ENCODE measurements at places on chromosomes 2 and 18.
A peak's percentile ranks its signal among the peaks of the same experiment; 100 is the strongest.

- no peak for DNase-seq
These were observed 253.8 kb downstream of the AFF3 start for GRCh38 chr2:99888617-99889016.

DNA sequence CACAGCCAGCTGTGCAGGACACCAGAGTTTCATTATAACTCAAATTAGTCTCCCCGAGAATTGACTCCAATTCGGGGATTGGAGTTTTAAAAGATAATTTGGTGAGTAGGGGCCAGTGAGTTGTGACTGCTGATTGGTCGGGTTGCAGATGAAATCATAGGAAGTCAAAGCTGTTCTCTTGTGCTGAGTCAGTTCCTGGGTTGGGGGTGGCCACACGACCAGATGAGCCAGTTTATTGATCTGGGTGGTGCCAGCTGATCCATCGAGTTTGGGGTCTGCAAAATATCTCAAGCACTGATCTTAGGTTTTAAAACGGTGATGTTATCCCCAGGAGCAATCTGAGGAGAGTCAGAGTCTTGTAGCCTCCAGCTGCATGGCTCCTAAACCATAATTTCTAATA, 82.7 kb upstream of the SLC66A3 start:
- no peak for DNase-seq

GRCh38 chr2:155546721-155547555, 785.6 kb downstream of the NR4A2 start:
- DNase-seq: no peak

GRCh38 chr2:51031021-51031780, 731 bp downstream of the NRXN1 start:
- DNase-seq: no peak

GRCh38 chr2:41610501-41611190, 437.2 kb upstream of the PKDCC start:
- peak; percentile 4 for DNase-seq

- no peak for DNase-seq
These were observed 174.7 kb downstream of the EIPR1 start for GRCh38 chr2:3202926-3203325.

DNA sequence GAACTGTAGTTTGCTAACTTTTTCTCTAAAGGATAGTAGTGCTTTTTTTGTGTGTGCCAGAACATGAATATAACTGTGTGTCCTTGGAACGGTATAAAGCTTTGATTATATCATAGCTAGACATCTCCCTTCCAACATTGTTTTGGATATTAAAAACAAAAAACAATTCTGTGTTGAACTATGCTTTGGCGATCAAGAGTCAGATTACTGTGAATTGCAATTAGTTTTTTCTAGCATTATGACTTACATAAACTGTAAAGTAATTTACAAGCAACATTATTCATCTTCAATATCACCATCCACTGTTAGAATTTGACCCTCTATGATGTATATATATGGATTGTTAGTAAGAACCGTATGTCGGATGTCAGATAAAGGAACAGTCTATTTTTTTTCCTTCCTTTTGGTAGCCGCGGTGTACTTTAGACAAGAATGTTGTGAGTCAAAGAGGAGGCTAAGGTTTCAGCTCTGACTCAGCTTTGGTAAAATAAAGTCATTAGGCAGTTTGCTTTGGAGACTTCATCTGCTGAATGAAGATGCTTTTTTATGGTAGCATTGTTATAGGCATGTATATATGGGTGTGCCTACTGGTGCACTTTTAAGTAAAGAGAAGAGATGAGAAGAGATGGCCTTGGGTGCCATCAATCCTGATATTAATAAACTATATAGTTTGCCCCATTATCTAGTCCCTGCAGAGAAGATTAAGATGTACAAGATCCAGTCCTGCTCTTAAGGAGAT, 76.4 kb downstream of the LTBP1 start:
- peak; percentile 46 for DNase-seq

DNA sequence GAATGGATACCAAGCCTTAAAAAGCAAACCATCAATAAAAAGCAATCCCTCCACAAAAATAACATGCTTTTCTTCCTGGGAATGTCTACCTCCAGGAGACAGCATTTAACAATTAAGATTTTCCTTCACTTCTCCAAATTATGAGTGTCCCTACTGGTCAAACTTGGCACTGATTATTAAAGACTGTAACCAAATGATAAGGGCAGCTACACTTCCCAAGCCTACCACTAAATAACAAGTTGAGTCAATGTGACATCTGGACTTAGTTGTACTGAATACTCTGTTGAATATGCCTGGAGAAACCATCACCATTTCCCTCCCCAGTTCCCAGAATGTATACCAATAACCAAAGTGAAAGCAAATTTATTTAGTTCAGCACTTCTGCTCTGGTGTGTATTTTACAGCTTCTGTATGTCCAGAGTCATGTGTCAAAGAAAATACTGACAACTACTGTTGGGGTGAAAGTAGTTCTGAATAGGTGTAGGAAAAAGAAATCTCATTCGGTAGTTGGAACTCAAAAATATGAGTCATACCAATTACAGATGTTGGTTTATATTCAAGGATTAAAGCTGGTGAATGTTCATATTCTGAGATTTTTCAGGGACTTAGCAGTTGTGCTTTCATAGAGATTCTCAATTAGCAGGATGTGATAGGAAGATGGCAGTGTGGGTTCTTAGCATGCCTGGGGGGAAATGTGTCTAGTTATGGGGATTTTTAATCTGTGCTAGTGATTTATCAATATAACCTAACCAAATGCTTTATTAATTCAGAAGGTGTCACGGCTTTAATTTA, 1291.6 kb upstream of the GYPC start:
- no peak for DNase-seq

- DNase-seq: no peak
These were observed 231.2 kb downstream of the AGAP1 start for GRCh38 chr2:235725016-235725489.

GRCh38 chr2:152061383-152061782, 37.5 kb downstream of the CACNB4 start:
- no peak for DNase-seq

DNA sequence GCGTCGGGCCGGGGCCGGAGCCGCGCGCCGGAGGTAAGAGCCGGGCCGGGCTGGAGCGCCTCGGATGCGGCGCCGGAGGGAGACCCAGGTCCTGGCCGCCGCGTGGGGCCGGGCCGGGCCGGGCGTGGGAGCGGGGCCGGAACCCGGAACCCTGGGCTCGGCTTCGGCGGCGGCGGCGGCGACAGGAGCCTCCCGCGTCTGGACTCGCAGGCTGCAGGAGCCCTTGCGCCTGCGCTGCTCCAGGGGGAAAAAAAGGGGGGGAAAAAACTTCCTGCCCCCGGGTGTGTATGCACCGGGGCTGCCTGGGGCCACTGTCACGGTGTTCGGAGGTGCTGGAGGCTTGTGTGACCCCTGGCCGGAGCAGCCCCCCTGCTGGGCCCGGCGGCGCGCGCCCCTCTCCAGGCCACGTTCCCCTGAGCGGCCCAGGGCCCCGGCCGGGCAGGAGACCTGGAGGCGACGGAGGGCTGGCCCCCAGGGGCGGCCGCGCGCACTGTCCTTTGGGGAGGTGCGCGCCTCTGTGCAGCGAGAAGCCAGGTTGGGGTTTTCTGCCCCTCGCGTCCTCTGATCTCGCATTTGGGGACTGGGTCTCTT, 864 bp downstream of the KLHL29 start:
- DNase-seq: peak; percentile 44

DNA sequence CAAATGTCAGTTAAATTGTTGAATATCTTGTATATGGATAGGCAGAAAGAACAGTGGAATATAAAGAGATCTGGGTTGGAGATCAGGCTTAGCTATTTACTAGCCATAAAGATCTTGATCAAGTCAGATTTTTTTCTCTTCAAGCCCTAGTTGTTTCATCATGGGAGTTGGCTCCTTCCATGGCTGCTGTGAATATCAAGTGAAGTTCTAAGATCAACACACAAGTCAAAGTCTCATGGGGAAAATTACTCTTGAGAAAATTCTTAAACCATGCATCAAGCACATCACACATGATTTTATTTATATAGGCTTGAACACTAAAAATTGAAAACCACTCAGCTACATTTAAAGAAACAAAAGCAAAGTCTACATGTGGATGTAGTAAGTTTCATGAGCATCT, 79.8 kb downstream of the C1D start:
- no peak for DNase-seq

GRCh38 chr2:119438128-119438656, 6.5 kb downstream of the TMEM37 start:
- DNase-seq: no peak

DNA sequence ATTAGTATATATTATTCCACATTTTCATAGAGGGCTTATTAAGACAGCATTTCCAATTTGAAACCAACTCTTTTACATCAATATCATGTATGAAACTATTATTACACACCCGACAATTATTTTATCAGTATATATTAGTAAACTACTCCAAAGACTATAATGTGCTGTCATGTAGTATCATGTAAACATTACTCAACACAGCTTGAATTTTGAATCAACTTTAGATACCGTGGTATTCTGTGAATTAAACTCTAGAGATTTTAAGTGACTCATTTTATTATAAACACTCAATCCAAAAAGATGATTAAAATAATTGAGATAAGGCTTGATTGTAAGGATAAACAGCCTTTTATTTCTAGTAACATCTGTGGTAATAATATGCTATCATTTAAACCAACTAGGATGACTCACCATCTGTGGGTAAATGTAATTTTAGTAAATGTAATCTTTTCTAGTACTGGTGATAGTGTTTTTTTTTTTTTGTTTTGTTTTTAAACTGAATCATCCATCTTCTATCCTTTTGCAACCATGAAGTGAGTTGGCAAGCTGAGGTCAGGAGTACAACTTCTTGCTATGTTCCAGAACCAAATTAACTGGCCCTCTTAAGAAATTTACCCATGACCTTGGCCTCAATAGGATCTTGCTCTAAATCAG, 144.3 kb upstream of the SMAD7 start:
- no peak for DNase-seq

DNA sequence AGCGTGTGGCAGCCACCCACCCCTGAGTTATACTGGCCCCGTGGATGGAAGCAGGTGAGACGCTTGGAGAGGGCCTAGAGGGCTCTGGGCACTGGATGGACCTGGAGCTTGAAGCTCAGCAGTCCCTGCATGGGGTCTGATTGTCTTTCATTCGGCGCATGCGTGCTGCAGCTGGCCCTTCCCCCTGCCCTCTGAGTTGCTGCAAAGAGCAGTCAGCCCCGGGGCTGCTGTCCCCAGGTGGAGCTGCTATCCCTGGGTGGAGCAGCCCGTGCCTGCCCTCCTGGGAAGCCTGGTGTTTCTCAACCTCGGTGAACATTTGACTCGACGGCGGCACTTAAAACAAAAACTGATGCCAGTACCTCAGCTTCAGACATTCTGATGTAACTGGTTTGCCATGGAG, 29.6 kb downstream of the IGFBP5 start:
- peak; percentile 84 for DNase-seq

GRCh38 chr2:33726415-33726814, 127.3 kb upstream of the FAM98A start:
- no peak for DNase-seq

DNA sequence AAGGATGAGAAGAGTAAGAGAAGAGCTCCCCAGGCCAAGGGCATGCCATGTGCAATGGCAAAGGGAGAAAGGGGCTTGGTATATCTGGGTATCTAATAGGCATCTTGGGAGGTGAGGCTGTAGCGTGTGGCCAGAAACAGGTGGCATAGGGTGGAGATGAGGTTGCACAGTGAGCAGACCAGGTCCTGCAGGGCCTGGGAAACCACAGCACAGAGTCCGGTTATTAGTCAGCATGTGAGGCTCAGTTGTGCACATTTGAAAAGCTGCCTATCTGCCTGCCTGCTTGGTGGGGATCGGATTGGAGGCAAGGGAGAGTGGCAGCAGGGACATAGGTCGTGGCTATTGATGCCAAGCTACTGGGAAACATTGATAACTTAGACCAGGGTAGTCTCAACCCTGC, 190.6 kb downstream of the TPGS2 start:
- no peak for DNase-seq

DNA sequence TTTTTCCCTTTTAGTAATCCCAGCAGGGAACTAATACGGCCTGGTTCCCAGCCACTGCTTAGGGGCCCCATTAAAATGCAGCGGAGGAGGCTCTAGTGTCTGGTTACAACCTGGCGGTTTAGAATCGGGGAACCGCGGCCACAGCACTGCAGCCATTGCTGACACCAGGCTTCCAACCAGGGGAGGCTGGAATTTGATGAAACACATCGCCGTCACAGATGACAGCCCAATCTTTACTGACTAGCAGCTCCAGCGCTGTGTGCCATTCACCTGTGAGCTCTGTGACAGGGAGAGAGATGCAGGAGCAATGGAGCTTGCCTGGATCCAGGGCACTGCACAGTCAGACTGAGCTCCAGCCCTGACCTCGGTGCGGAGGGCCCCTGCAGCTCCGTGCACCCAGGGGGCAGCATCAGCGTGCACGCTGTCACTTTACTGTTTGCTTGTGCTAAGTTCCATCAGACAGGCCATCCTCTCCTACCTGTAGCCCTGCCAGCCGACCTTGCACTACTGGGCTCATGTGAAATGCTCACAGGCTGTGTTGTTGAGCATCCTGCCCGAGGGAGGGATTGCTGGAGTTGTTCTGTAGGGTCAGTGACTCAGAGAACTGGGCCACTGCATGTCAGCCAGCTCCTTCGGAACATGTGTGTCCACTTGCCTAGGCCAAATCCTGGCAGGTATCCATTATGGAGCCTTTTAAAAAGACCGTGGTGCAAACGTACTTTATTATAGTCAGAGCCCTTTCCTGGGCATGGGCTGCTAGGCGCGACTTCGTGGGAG, 203.5 kb downstream of the SEPTIN10 start:
- no peak for DNase-seq

- peak; percentile 23 for DNase-seq
These were observed 12.1 kb downstream of the SPIRE1 start for GRCh38 chr18:12645751-12646203.

- DNase-seq: no peak
These were observed 34.5 kb downstream of the HS1BP3 start for GRCh38 chr2:20616341-20616871.

- DNase-seq: peak; percentile 84
These were observed at the start of gene ITGA4 for GRCh38 chr2:181457121-181457740. Gene ITGA4, plus strand, starts transcription at chr2:181457386. Its CDS starts 269 bp downstream, at chr2:181457655.

GRCh38 chr18:1652018-1652417, 747.3 kb downstream of the ADCYAP1 start:
- no peak for DNase-seq

- DNase-seq: peak; percentile 52
These were observed 13.4 kb downstream of the STAMBP start for GRCh38 chr2:73841912-73842738.

GRCh38 chr2:43059183-43059897, 167.1 kb downstream of the ZFP36L2 start:
- peak; percentile 85 for DNase-seq

GRCh38 chr2:25232248-25232825, 64.0 kb upstream of the POMC start:
- no peak for DNase-seq

GRCh38 chr2:239290618-239291474, 110.0 kb downstream of the HDAC4 start:
- no peak for DNase-seq
